ENCODE measurements at places on chromosomes 11 and 22. TPM values are rescaled to one million over a fixed set of nuclear protein-coding genes. Genes with fewer than 3 reads are reported as not detected.

MS4A14 gene
- polyA plus RNA-seq = not detected

- no peak for DNase-seq
These were observed 27.5 kb downstream of the ZBTB16 start for GRCh38 chr11:114087025-114087424.

NAV2 gene
- 6.1 TPM for polyA plus RNA-seq

COPB1 gene
- polyA plus RNA-seq = 120 TPM

GRCh38 chr11:32039149-32039548, 51.7 kb upstream of the RCN1 start:
- DNase-seq = no peak

PDGFB gene
- polyA plus RNA-seq = 0.13 TPM

DNA sequence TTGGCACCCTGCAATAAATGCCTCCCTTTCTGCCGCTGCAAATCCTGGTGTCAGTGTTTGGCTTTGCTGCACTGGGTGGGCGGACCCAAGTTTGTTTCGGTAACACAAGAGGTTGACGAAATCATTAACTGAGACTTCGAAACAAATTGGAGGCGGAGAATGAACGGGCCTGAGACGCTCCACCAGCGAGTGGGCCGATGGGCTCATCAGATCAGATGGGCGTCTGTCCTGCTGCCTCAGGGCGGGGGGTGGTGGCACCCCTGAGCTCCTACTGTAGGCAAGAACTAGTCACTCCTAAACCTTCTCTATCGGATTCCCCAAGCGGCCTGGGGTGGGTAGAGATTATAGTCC, 918 bp upstream of the CAPN5 start:
- DNase-seq = no peak

FAM180B gene
- not detected for polyA plus RNA-seq

GRCh38 chr11:9701799-9702198, 37.9 kb downstream of the SWAP70 start:
- no peak for DNase-seq

DNA sequence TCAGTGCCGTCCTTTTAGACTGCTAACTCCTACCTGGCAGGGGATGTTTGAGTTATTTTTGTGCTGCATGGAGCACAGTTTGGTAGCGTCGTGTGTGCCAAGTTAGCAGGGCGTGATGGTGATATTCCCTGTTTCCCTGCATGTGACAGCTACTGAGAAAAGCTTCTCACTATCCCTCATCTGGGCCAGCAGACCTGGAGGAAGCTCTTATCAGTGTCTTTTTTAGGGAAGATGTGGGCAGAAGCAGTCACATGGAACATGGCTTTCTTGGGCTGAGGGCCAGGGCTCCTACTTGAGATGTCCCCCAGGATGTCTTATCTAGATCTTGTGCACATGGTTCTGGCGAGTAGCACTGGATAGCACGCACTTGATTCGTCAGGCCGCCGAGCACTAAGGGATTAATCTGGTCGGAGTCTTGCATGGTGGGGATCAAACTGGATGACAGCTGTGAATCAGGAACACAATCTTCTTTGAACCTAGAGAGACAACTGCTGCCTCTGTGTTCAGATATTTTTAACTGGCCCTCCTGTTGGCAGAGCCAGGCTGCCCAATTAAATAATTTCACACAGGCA, 33.8 kb downstream of the TECTA start:
- DNase-seq = no peak

- DNase-seq = no peak
These were observed 58.3 kb downstream of the SIK3 start for GRCh38 chr11:117039900-117040299.

- no peak for DNase-seq
These were observed 129.6 kb upstream of the POU2AF2 start for GRCh38 chr11:111115890-111116289.

DNA sequence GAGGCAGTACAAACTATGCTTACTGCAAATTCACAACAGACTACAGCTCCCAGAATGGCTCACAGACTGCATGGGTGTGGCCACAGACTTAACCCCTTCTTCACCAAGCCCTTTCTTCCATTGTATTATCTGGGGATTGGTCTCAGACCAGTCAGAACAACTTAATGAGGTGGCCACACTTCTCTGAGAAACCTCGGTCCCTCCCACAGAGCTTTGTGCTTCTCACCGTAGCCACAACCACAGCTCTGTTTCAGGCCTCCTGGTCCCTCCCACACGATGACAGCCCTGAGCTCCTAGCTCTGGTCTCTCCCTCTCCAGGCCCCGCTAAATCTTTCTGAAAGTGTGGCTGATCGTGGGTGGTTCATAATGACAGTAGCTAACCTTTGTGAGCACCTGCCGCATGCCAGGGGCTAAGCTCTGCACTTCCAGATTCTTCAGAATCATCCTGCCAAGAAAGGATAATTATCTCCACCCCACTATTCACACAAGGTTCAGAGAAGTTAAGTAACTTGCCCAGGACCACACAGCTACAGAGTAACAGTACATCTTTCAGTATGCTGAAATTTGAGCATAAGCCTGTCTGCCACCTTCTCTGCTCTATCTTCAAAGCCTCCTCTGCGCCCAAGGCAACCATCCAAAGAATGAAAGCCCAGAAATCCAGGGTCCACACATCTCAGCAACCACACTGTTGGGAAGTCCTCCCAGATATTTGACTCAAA, 5.4 kb downstream of the PDE2A start:
- DNase-seq = no peak

DNA sequence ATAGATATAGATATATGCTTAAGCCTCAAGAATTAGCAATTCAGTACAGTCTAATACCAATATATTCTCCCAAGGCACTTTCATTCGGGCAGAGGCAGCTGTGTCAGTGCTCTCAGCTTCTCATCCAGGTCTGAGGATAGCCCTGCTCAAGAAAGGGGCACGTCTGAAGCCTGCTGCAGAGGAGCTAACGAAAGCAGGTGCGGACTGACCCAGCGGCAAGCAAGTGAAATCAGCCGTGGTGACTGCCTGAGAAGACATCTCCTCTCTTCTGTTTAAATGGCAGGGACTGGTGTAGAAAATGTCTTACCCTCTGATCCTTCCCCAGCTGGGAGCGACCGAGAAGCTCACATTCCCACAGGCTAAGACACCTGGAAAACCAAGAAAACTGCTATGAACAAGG, 468.6 kb downstream of the BRD1 start:
- DNase-seq = no peak

- DNase-seq = no peak
These were observed 388.4 kb downstream of the BUD13 start for GRCh38 chr11:116384407-116384806.

- no peak for DNase-seq
These were observed 19.6 kb downstream of the NAT10 start for GRCh38 chr11:34124885-34125668.

DNA sequence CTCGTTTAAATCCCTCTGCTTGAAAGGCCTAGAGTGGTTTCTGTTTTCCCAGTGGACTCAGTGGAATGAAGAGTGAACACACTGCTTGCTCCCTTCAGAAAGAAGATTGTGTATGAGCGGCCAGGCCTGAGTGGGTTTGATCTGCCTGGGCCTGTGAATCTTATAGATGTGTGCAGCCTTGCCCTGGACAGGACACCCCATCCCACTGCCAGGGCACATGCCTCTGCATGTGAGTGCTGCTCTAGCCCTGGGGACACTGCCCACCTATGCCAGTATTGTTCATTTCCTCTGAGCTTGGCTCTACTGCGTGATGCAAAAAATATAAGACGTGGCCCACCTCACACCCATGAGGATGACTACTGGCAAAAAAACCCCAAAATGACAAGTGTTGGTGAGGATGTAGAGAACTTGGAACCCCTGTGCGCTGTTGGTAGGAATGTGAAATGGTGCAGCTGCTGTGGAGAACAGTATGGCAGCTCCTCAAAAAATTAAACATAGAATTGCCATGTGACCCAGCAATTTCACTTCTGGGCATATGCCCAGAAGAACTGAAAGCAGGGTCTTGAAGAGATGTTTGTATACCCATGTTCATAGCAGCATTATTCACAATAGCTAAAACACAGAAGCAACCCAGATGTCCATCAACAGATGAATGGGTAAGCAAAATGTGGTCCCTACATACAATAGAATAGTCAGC, 27.3 kb upstream of the NECTIN1 start:
- DNase-seq = no peak

DNA sequence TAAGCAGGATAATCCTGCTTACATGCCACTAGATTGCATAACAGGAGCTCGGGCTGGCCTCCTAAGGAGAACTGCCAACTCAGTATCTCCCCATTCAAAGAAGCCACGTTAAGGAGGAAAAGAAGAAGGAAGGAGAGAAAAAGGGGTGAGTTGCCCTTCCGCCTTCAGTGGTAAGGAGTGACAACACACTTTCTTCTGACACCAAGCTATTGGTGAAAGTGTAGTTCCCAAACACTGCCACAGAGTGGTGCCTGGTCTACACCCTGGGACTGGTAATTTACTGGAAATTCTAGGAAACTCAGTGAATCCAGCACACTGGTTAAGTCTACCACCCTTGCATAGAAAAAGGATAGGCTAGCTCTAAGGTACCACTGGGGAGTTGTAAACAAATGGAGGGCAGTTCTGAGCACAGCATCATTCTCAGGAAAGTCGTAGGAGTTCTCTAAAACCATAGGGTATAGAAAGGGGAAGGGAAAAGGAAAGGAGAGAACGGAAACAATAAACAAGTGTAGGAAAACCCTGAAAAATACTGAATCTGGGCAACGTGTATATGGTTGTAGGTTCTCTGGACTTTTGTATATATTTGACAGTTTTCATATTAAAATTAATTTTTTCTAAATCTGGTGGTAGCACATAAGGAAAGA, 58.2 kb downstream of the RRAS2 start:
- no peak for DNase-seq
